ENCODE measurements at places on chromosomes 1 and 21.

- peak; percentile 68 for DNase-seq
Measured at GRCh38 chr1:91883470-91883869, 2.5 kb downstream of the TGFBR3 start.

DNA sequence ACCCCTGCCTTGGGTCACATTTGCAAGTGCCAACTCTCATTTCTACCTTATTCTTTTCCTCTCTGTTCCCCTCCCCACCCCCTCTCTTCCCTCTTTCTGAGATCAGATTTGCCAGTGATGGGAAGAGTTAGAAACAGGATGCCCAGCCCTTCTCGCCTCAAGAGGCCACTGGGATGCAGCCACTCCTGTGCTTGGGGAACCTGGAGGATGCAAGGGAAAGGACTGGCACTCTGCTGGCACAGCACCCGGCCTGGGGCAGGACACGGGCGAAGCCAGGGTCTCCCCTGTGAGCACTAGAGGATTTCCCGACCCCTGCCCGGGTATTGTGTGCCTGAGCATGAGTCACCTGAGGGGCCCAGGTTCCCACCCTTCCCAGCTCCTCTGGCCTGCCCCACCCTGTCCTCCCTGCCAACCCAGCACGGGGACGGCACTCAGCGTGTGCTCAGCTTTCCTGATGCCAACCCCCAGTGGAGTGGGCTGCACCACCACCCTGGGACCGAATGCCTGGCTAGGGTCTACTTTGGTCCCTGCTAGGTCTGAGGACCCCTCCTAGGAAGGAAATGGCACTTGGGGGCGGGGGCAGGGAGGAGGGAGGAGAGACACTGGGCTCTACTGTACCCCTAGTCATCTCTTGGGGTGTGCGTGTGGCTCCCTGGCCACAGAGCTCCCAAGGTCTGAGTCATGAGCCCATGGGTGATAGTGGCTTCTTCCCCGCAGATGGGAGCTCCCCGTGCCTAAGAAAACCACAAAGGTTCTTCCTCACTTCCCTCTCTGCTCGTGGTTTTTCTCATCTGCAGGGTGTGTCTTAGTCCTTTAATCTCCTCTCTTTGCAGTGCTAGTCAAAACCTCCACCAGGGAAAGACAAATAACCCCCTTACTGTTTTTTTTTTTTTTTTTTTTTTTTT lies 12.4 kb downstream of the LMNA start:
- DNase-seq: peak; percentile 98

GRCh38 chr1:218711001-218711400 lies 365.9 kb downstream of the TGFB2 start:
- no peak for DNase-seq

DNA sequence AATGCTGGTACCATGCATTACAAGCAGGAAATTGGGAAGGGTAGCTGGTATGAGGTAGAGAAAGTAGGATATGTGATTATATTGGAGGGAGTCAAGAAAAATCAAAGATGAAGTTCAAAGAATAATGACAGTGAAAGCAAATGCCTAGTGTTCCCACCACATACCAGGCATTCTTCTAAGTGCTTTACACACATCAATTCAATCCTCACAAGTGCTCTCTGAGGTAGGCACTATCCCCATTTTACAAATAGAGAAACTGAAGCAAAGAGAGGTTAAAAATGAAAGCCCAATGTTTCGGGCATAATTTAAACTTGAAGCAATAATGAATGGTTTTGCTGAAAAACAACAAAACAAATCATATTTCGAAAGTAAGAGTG lies 40.1 kb upstream of the MCOLN3 start:
- DNase-seq: no peak

- DNase-seq: peak; percentile 91
Measured at GRCh38 chr1:174232761-174233160, 73.4 kb downstream of the RABGAP1L start.

- no peak for DNase-seq
Measured at GRCh38 chr1:232943679-232944252, 6.6 kb upstream of the NTPCR start.

DNA sequence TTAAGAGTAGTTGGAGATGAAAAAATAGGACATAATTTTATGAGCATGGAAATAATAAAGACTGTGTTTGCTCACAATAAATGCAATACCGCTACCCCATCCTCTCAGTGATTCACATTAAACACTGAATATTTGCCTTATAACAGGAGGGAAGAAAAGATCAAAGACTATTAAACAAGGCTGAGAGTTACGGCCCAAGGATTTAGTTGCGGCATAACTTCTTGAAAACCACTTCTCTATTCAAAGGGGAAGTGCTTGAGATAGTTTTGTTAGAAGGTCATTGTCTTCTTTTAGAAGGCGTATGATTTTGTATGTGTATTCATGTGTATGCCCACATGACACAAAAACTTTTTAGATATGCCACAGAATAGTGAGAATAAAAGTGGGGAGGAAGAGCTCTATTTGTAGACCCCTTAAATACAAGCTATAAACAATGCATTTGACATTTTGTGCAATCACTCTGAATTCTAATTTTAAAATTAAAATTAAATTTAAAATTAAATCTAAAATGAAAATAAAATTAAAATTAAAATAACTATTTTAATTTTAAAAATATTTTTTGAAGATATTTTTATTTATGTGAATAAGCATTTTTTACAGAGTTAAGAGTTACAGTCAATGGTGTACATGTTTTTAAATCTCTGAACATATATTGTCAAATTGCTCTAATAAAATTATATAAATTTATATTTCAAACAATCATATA lies 986.6 kb upstream of the ADAMTS5 start:
- DNase-seq: peak; percentile 37

GRCh38 chr1:159492575-159493323 lies 43.1 kb downstream of the OR10J5 start:
- no peak for DNase-seq

DNA sequence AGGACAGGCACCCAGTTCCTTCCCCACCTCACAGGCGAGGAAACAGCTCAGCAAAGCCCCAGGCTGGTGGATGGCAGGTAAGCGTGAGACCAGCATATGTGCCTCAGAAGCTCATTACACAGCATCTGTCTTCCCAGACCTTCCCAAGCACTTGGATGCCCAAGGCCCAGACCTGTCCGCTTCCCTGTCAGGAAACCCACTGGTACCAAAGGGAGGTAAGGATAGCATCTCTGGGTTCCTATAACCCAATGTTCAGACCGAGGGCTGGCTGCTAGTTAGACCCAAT lies 3.3 kb downstream of the POFUT2 start:
- DNase-seq: no peak

GRCh38 chr1:166740668-166741276 lies 98.5 kb upstream of the POGK start:
- no peak for DNase-seq

- no peak for DNase-seq
Measured at GRCh38 chr1:18532390-18533170, 51.9 kb downstream of the KLHDC7A start.

DNA sequence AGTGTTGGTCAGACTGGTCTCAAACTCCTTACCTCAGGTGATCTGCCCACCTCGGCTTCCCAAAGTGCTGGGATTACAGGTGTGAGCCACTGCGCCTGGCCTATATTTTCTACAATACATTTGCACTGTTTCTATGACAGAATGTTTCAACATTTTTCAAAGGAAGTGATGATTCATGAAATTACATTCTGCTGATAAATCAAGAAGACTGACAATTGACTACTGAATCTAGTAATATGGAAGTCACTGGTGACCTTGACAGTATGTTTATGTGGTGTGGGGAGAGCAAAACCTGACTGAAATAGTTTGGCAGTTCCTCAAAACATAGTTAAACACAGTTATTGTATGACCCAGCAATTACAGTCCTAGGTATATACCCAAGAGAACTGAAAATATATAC lies 18.1 kb downstream of the LRIF1 start:
- DNase-seq: no peak

GRCh38 chr1:185789501-185790193 lies 55.5 kb downstream of the HMCN1 start:
- DNase-seq: no peak

DNA sequence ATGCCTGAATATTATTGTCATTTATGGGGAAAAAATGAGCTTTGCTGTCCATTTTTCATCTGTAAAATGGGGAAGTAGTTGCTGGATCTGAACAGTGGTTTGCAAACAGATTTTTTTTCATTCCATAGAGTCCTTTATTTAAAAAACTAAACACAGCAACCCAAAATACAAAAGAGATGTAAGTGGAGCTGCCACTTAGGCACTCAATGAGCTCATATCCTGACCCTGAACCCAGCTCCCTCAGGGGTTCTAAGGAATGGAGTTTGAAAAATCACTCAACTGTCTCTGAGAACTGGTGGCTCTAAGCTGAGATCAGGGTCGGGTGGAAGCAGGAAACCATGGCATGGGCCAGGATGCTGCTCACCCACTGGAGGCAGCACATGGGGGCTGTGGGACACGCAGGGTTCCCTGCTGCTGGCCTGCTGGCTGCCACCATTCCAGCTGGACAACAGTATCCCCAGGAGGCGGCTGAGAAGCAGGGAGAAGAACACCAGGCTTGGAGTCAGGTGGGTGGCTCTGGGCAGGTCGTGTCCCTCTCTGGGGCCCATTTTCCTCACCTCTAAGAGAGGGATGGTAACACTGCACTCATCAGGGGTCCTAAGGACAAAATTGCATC lies 9.6 kb upstream of the ECE1 start:
- DNase-seq: no peak

DNA sequence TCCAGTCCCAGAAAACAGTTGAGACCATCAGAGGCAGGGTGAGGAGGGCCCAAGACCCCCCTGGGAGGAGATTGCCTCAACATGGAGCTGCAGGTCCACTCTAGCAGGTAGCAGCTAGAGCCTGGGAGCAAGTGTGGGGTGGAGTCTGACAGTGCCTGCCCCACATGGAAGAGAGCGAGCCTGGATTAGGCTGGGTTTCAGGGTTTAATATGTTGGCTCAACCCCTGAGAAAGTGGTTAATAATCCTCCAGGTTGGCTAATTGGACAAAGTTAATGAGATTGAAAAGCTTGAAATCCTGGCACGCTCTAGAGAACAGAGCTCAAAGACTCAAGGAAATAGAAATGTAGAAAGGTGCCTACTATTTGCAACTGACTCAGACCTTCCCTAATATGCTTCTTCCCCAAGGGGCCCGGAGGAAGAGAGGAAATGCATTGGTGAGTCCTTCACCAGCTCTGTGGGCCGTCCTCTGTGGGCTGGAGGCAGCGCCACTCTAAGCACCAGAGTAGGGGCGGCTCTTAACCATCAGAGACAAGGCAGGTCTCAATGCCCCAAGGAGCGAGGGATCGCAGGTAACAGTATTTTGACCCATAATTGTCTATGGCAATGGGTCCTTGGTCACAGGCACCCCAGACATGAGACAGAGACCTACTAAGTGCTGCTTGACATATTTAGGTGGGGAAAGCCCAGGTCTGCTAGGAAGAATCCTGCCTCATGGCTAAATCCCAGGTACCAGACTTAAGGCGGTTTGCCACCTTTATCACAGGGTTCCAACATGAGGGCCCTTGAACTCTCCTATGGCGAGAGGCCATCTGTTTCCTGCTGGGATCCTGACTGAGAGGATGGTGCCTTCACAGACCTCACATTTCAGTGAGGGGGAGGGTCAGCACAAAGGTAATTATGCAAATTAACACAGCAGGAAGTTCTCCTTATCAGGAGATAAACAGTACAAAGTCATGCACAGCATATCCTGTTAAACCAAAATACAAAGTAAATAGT lies 33.8 kb downstream of the RSPH1 start:
- DNase-seq: peak; percentile 44

DNA sequence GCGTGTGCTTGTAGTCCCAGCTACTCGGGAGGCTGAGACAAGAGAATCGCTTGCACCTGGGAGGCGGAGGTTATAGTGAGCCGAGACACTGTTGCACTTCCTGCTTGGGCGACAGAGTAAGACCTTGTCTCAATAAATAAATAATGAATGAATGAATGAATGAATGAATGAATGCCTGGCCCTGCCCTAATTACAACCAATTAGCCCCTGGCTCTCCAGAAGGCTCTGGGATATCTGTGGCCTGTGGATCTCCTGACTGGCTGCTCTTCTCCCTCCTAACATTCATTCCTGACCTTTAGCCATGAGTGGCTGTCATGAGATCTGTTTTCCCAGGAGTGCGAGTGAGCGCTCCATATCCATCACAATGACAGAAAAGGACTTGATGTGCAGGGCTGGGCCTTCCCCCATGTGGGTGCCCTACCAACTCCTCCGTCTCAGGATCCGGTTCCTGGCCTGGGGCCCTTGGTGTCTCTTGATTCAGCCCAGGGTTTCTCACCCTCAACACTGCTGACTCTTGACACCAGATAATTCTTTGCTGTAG lies 243.6 kb upstream of the TMEM51 start:
- DNase-seq: no peak

DNA sequence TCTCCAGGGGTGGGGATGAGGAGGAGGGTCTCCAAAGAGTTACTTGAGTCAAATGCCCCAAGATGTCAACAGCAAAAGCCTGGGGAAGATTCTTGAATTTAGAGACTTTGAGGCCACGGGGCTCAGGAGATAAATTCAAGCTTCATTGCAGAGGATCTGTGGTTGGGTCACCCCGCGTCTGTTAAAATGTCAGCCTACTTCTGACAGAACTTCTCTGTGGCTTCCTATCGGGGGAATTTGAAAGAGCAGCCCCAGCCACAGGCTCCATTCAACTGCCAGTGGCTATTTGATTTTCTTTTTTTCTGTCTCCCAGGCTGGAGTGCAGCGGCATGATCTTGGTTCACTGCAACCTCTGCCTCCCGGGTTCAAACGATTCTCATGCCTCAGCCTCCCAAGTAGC lies 62.5 kb upstream of the EFHD2 start:
- DNase-seq: peak; percentile 70

DNA sequence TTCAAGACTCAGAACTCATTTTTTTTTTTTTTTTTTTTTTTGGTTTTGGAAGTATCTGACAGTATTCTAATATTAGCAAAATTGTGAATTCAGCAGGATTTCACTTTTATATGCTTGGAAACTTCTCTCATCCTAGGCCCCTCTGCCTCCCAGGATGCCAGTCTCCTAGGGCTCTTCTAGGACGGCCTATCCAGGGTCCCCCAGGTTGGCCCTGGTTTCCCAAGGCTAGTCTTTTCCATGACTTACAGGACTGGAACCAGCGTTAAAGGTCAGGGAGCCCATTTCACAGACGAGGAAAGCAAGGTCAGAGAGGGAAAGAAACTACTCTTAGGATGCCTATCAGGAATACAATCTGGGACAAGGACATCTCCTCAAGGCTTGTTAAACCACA lies 412.5 kb downstream of the PTPRU start:
- DNase-seq: no peak

DNA sequence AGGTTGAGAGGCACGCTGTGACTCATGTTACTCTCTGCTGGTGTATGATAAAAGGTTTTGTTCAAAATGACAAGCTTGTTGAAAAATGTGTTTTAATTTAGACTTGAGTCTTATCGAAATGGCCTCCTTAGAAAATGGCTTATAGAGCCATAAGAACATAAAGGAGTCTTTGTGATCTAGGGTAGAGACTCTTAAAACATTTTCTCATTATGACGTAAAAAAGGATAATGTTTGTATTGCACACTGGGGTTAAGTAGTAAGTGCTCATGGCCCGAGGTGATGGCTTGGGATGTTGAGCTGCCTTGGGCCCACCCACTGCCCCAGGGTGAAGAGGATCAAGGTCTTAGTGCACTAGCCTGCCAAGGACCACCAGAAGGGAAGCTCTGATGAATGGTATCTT lies 117.4 kb downstream of the DISC1 start:
- no peak for DNase-seq

Measured in hematopoietic multipotent progenitor cell treated with erythropoietin and hydrocortisone succinate and interleukin-3 and kit ligand, for 4 days (in vitro differentiated cells).